ENCODE measurements at places on chromosomes 5 and 9.

DNA sequence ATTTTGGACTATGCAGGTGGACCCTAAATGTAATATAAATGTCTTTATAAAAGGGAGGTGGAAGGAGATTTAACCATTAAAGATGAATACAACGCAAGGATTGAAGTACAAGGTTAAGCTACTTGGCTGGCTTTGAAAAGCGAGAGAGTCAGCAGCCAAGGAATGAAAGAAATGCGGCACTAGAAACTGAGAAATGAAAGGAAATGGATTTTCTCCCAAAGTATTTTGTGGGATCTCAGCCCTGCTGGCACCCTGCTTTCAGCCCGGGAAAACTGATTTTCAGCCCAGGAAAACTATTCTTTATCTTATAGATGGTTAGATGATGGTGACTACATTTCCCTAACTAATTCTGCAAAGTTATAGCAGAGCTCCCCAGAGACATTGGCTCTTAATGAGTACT, 1349.6 kb upstream of the C9orf72 start:
- no peak for DNase-seq

- DNase-seq, result no peak
Observed at GRCh38 chr9:83649515-83649914, 26.6 kb downstream of the IDNK start.

DNA sequence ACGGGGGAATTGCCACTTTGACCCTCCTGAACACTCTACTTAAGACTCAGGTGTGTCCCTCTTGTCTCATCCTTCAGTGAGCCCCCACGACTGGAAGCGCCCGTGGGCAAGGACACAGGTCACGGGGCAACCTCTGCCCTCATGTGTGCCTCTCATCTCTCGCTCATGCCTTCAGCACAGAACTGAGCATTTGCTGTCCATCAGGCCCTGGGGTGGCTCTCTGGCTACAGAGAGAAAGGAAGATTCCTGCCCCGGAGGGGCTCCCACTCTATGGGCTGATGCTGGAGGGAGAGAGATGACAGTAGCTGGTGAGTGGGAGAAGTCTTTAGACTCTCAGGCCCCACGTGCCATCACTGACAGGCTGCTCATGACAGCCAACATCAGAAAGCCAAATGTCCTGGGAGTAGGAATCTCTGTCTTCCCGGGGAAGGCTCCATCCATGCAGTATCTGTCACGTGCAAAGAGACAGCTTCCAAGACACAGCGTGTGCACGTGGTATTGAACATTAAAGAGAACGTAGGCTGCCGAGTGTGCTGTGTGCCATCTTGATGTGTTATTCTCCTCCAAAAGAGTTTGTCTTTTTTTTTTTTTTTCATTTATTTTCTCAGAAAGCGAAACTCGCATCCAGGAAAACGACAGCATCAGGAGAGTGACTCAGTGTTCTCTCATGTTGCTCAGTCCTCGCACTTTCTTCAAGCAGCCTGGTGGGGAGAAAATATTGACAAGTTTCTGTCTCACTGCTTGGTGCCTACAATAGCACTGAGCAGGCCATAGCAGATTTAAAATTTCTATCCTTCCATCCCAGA, 190.5 kb downstream of the GAS1 start:
- DNase-seq, result no peak

GRCh38 chr9:119298076-119298853, 71.0 kb downstream of the BRINP1 start:
- no peak for DNase-seq

- DNase-seq, result no peak
Observed at GRCh38 chr9:132163876-132164603, 2.2 kb downstream of the NTNG2 start.

DNA sequence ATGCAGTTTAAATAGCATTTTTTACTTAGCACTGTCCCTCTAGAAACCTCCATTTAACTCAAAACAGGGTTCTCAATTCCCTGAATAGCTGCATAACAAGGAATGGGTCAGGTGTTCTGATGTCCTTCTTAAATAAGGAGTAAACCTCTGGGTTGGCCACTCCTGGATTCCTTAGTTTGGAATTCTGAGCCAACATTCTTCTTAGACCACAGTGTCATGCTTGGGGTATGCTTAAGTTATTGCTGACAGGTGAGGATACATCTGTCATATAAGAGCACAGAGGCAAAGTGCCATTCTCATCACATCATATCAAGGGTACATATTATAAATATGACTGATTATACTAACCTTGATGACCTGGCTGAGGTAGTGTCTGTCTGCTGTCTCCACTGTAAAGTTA, 179.9 kb upstream of the SEMA6A start:
- DNase-seq, result no peak

GRCh38 chr9:98445576-98445975, 190.1 kb upstream of the TBC1D2 start:
- no peak for DNase-seq

DNA sequence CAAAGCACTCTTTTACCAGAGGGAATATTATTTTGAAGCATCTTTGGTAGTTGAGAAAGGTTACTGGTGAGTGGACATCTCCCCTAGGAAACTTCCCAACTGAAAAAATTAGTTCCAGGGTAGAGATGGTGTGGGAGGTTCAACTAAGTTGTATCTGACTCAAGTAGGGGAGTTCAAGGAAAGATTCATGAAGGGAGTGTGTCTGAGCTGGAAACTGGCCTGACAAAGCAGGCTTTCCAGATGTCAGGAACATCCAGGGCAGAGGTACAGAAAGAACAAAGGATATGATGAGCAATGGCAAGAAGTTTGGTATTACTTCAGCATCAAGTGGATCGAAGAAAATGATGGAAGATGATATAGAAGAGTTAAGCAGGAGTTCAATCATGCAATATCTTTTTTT, 458.0 kb upstream of the RIOK2 start:
- no peak for DNase-seq

GRCh38 chr9:4706971-4707622, 27.7 kb downstream of the CDC37L1 start:
- DNase-seq, result no peak

DNA sequence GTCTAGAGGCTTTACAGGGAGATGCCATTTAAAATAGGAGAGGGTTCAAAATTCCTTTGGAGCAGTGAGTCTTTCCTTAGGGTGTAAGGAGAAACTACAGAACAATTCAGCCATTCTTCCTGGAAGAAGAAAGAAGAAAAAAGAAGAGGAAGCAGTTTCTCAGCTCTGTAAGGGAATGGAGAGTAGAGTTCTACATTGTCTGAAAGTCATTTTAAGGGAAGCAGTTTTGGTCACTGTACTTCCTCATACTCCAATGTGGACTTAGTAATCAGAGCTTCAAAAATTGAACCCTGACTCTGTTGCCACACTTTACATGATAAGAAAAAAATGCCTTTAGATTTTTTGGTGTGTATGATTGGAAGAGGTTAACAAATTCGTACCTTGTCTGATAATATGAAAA, 122.4 kb downstream of the LRRC70 start:
- no peak for DNase-seq

- DNase-seq, result no peak
Observed at GRCh38 chr9:93024646-93024910, 33.9 kb upstream of the SUSD3 start.

DNA sequence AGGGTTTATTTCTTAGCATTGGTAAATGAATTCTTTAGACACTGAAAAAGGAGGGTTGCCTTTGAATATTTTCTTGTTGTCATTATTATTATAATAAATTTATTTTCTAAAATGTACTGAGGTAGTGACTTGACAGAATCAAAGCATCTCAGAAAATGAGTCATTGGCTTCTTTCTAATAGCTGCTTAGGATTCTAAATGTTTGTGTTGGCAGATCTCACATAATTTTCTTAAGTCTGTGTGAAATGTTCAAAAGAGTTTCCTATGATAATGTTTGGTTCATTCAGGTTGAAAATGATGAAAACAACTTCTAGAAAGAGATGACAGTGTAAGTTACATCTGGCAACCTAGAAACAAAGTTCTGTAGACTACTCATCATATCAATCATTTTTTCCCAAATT, 69.7 kb downstream of the SH3GL2 start:
- no peak for DNase-seq

GRCh38 chr5:178307267-178308045, 74.9 kb upstream of the PHYKPL start:
- no peak for DNase-seq

- DNase-seq, result no peak
Observed at GRCh38 chr9:10911373-10911772, 298.6 kb upstream of the PTPRD start.

GRCh38 chr5:179176166-179176565, 116.0 kb downstream of the ZNF354C start:
- no peak for DNase-seq

DNA sequence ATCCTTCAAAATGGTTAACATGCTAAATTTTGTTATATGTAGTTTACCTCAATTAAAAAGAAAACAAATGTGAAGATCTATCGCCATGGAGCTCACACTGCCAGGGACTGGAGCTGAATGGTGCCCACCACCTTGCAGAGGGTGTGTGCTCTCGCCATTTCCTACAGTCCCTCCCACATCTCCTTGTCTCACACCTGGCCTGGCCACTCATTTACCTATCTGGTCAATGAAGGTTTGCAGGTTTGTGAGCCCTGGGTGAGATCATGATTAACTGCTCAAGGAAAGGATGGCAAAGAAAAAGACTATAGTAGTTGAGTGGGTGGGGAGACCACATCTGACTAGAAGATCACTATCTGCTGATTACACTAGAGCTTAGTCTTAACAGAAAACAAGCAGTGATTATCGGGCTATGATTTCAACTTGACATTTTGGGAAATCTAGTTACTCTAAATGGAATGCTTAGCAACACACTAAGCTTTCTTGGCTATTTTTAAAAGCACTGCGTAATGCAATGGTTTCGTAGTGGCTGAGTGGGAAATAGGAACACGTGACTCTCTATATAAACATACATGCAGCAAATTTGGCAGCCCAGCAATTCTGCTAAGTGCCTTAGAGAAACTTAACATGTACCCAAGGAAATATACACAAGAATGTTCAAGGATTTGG, 27.3 kb downstream of the PUM3 start:
- no peak for DNase-seq

- DNase-seq, result no peak
Observed at GRCh38 chr9:116843863-116844620, 156.9 kb downstream of the TRIM32 start.

GRCh38 chr9:82923912-82924605, 138.9 kb downstream of the RASEF start:
- DNase-seq, result no peak
